ENCODE measurements at places on chromosomes 2 and 18.

- no peak for DNase-seq
Observed at GRCh38 chr2:111676291-111676822, 207.6 kb downstream of the ANAPC1 start.

GRCh38 chr18:38312532-38312931 lies 746.9 kb upstream of the CELF4 start:
- no peak for DNase-seq

DNA sequence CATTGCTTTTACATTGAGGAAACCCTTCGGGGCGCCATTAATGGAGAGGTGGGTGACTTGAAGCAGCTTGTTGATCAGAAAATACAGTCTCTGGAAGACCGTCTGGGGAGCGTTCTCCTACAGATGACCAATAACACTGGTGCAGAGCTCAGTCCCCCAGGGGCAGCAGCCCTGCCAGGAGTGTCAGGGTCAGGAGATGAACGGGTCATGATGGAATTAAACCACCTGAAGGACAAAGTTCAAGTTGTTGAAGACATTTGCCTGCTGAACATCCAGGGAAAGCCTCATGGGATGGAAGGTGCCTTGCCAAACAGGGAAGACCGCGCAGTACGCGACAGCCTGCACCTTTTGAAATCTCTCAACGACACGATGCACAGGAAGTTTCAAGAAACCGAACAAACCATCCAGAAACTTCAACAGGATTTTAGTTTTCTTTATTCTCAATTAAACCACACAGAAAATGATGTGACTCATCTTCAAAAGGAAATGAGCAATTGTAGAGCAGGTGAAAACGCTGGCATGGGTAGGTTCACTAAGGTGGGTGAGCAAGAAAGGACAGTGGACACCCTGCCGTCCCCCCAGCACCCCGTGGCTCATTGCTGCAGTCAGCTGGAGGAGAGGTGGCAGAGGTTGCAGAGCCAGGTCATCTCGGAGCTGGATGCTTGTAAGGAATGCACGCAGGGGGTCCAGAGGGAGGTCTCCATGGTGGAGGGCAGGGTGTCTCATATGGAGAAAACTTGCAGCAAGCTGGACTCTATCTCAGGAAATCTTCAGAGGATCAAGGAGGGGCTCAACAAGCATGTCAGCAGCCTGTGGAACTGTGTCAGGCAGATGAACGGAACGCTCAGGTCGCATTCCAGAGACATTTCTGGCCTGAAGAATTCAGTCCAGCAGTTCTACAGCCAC lies 45.0 kb downstream of the EMILIN2 start:
- DNase-seq, result no peak

GRCh38 chr2:37391711-37392110 lies 47.3 kb downstream of the QPCT start:
- no peak for DNase-seq

DNA sequence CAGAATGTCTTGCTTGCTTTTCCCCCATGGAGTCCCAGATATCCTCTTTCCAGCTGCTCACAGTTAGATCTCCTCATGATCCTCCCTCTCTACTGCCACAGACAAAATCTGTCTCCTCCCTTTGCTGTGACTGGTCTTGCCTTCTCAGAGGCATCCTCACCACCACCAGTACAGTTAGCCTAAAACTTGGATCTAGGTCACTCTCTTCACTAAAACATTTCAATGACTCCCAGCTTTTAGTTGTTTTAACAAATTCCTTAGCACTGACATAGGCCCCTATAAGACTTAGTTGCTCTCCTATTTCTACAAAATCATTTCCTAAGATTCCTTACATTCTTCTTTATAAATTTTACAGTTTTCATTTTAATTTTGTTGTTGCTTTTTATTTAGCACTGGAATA lies 734.2 kb upstream of the CHAC2 start:
- no peak for DNase-seq

DNA sequence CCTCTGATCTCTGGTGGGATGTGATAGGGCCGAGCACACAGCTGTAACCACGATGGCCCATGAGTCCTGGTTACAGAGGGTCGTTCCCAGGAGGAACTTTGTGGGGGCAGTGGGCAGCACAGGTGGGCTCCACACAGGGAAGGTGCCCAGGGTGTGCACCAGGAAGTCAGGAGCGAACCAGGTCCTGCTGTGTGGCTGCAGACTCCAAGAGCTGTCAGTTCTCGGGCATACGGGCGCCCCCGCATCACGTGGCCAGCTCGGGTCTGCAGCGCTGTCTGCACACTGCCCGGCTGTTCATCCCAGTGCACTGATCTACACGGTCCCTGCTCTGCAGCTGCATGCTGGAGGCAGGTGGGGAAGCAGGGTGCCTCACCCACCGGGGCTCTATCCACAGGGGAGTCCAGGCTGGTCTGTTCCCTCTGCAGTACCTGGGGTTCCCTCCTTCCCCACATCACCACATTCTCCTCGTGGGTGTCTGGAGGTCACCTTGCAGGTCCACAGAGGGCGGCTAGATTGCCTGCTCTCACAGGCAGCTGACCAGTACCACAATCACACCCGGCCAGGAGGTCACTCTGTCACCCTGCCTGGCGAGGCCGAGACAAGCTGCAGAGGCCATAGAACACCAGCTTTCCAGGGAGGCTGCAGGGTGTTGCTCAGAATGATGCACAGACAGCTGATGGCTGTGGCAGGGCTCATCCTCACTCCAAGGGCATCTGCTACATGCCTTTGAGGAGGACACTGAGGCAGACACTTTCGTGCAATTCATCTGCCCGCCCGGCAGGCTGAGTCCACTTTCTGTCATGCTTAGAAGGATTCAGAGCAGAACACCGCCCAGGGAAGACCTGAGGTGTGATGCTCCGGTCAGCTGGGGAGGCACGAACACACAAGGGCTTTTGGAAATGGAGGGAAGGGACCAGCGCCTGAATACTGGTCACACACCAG lies 202.7 kb downstream of the EIPR1 start:
- DNase-seq, result no peak

GRCh38 chr2:215320679-215321078 lies 8.8 kb downstream of the ATIC start:
- no peak for DNase-seq

- DNase-seq, result no peak
Observed at GRCh38 chr2:172329416-172329773, 98.0 kb upstream of the ITGA6 start.

DNA sequence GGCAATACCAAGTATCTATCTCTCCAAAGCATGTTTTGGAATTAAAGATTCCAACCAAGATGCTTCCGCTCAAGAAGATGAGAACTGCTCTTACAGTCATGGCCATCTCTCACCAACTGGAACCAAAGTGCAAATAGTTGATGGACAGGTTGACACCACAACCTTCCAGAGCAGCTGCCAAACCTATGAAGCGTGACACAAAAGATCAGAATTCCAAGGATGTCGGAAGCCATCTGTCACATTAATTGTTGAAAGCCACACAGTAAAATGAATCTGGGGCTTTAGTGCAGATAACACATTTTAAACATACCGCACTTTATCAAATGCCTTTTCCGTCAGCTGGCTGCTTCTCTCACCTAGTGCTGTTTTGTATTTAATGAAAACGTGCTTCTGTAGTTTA lies 195.7 kb downstream of the CDH20 start:
- DNase-seq, result no peak

DNA sequence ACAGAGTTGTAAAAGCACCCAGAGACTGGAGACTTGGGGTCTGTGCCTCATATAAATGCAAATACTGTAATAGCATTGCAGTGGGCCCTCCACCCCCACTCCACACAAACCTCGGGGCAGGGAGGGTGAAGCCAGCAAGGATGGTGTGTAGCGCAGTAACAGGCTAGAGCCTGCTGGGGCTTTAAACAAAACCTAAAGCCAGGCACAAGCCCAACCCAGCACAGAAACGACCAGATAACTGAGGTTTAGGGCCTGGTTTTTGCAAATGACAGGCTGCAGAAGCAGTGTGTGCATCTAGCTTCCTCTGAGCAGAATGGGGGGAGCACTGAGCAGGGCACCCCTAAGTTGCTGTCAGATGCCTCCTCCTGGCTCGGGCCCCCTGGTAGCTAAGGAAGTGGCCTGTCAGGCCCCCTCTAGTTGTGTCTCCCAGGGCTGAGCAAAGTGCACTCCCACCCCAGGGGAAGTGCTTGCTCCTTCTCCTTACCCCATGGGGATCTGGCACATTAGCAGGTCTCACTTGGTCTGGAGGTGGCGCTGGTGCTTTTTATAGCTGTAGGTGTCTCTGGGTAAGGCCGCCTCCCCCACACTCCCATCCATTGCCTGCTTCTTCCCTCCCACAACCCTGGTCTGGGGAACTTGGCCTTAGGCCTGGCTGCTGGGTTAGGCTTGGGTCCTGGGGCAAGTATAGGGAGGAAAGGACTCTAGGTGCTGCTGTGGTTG lies 135.1 kb downstream of the CELF4 start:
- DNase-seq, result no peak

GRCh38 chr2:227509824-227510619 lies 38.1 kb downstream of the AGFG1 start:
- DNase-seq, result no peak

GRCh38 chr18:75125382-75126331 lies 83.3 kb downstream of the PTGR3 start:
- DNase-seq, result no peak

DNA sequence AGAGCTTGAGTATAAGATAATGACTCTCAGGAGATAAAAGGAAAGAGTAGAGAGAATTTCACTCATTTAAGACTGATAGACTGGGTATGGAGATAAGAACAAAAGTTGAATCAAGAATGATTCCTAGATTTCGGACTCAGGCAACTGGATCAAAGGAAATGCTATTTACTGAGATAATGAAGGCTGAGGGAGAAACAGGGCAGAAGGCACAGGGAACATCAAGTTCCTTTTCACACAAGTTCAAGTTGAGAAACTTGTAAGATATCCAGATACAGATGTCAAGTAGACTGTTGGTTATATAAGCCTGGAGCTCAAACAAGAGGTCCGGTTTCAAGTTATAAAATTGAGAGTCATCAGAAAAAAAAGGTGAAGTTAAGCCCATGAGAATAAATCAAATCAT lies 360.8 kb downstream of the TNS1 start:
- no peak for DNase-seq

- no peak for DNase-seq
Observed at GRCh38 chr2:128638341-128639119, 319.9 kb upstream of the HS6ST1 start.

GRCh38 chr2:15628899-15629855 lies 37.5 kb downstream of the DDX1 start:
- DNase-seq, result no peak

GRCh38 chr2:11749646-11750349 lies 3.4 kb downstream of the LPIN1 start:
- no peak for DNase-seq

DNA sequence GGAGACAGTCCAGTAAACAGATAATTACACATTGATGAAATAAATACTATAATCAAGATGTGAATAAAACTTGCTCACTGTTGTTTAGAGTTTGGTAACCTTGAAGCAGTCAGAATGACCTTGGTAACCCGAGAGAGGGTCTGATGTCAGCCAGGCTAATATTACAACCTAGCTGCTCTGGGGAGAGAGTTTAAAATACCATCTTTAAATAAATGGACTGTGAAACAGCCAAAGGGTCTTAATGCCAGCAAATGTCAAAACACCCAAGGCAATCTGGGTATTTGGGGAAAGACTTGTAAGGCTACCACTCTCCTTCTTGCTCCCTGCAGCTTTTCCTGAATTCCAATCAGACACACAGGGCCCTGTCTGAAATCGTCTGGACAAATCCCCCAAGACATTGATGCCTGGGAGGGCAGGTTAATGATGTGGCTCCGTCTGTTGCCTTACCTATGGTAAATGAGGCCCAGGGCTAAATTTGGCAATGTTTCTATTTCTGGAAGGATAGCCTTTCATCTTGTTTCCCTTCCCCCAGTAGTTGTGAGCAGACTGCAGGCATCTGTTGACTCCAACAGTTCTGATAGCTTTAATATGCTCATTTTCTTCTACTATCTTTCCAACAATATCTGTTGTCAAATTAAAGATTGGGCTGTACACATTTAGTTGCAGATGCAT lies 43.0 kb upstream of the ITGB6 start:
- DNase-seq, result no peak

DNA sequence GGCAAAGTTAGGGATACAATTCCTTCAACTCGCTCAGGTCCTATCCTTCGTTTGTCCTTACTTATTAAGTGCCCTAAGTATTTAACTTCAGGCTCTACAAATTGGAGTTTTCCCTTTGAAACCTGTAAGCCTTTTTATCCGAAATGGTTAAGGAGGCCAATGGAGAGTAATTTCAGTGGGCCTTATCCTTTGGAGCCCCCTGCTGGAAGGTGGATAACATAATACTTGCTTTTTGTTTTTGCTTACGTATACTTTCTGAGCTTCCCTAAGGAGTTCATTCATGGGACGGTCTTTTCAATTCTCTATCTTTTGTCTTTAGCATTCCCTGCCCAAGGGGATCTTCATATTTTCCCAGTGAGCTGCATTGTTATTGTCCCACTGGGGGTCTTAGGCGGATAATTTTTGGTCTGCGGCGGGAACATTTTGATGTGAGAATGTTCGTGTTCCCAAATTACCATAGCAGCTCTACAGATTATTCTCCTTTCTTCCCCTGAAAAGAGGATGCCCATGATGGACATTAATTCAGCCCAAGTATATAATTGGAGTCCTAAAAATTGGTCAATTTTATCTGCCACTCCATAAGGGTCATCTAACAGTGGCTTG lies 34.4 kb upstream of the TRAPPC8 start:
- peak; percentile 3 for DNase-seq

GRCh38 chr18:75351409-75351808 lies 76.1 kb downstream of the SMIM21 start:
- DNase-seq, result no peak
